ENCODE measurements at places on chromosomes 6 and 20.

- H3K36me3 ChIP-seq: no peaks in the 10 kb centered on the region
- no peak for DNase-seq
Observed at GRCh38 chr6:89254569-89254968, 37.4 kb upstream of the GABRR1 start.

GRCh38 chr6:968791-969190, 275.9 kb upstream of the EXOC2 start:
- no peaks in the 10 kb centered on the region for H3K36me3 ChIP-seq
- no peaks in the 10 kb centered on the region for H3K27me3 ChIP-seq
- H3K27ac ChIP-seq: no peak overlapping the region
- H3K4me1 ChIP-seq: no peaks in the 10 kb centered on the region

DNA sequence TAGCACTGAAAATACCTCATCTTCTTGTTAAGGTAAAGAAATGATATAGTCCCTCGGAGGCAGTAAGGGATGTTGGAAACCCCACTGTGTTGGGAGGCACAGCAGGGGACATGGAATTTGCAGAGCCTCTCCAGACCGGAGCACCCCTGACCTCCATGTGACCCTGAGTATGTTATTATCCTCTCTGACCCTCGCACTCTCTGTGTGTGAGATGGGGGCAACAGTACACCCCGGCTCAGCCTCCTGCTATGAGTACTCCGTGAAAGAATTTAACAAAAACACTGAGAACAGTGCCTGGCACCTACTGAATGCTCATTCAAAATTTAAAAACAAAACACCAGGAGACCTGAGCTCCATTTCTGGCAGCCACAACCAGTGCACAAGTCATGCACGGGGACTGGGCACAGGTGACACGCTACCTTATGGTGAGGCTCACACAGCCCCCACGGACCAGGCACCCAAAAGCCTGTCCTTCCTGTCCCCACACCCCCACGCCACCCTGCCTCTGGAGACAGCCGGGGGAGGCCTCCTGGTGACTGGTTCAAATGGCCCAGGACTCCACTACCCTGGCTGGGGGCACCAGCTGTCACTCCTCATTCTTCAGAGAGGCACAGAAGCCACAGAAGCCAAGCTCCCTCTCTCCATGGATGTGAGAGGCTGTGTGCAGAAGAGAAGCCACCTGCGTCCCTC, 6.1 kb downstream of the NINL start:
- no peaks in the 10 kb centered on the region for H3K36me3 ChIP-seq
- H3K27ac ChIP-seq: no peak overlapping the region
- no peaks in the 10 kb centered on the region for H3K27me3 ChIP-seq
- no peak for DNase-seq

DNA sequence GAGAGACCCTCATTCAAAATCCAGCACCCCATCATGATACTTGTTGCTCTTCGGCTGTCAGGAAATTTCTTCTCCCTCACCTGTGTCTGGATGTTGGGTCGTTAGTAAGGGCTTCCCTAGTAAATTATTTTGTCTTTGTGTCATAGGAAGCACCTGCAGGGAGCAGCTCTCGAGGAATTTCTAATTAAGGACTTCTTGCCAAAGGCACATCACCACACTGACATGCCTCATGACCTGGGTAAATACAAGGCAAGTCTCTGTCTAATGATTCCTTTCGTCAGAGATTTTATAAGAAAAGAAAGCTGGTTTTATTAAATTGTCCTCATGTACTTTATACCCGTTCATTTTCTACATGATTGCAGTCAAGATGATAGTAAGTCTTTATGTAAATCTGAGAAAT, at the start of gene NOX3:
NOX3 (minus strand) TSS at position 74 of the 400 bp plus-strand sequence; CDS start at position 35, 39 bp downstream.
- H3K36me3 ChIP-seq: no peaks in the 10 kb centered on the region
- no peak within 1 kb of the TSS for H3K27ac ChIP-seq
- H3K4me1 ChIP-seq: no peaks in the 10 kb centered on the region

DNA sequence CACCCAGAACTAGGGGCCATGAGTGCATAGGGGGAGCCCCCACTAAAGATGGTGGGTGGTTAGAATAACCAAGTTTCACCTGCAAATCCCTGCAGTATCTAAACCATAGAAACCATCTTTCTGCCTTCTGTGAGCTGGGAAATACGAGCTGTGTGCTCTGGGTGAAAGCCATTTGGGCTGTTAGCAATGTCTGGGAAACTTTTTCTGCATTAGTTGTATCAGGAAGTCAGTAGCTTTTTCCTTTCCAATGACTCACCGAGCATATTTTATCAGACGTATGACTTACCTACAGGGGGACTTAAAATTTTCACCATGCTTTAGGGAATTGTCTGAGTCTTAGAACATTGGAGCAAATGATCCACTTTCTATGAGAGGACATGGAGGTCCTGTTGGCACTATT, 584.0 kb downstream of the QKI start:
- no peak overlapping the region for H3K27ac ChIP-seq
- H3K36me3 ChIP-seq: no peaks in the 10 kb centered on the region
- no peak for DNase-seq
- H3K4me3 ChIP-seq: no peak overlapping the region
- no peaks in the 10 kb centered on the region for H3K4me1 ChIP-seq
- no peaks in the 10 kb centered on the region for H3K27me3 ChIP-seq

DNA sequence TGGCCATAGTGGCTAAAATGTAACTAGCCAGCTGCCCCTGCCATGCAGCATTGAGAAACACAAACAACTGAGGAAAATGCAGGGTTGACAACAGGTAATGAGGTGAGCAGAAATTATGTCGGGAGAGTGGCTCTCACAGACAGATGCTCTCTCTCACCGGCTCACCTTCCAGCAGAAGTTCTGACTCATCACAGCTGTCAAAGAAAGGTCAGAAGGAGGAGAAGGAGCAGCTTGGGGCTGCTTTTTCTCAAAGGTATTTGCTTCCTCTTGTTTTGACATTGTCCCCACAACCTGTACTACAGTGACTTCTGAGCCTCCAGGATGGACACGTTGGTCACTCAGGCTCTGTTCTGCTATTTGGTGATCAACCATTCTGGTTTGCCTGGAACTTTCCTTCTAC, 190.5 kb upstream of the HEY2 start:
- H3K27me3 ChIP-seq: no peaks in the 10 kb centered on the region
- no peaks in the 10 kb centered on the region for H3K36me3 ChIP-seq
- H3K27ac ChIP-seq: no peak overlapping the region
- no peak overlapping the region for H3K4me3 ChIP-seq
- DNase-seq: no peak

DNA sequence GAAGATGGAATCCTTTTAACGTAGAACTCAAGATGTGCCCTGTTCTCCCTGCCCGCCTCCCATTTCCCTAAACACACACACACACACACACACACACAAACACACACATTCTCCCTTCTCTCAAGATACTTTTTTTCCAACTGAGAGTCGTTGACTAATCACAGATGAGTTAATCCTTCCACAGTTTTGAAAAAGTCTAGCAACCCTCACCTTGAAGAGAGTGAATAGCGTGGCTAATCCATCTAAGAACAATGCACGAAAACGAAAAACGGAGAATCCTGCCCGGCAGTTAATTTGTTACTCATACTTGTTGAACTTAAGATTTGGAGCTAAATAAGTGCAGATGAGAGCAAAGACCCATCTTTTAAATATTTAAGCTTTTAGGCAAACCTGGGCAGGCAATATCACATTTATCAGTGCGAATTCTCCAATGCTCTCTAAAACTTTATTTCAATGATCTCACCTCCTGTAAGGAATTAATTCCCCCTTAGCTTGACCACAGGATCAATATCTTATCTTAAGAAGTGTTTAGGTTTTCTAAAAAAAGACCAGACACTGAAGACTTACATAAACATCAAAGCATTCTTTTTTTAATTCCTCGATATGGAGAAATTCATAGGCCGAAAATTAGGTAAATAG, 1.1 kb downstream of the AGPAT4 start:
- peak overlapping the region; percentile 65 for H3K4me3 ChIP-seq
- no peaks in the 10 kb centered on the region for H3K27me3 ChIP-seq
- H3K36me3 ChIP-seq: no peaks in the 10 kb centered on the region
- no peak for DNase-seq
- H3K27ac ChIP-seq: peak overlapping the region; percentile 79

All from upper lobe of right lung (tissue), 1 donor.